HEK293T (cell line): ENCODE measurements at places on chromosomes 6 and 20.

GRCh38 chr6:149941583-149942460 is at the start of gene ULBP2:
TSS of gene ULBP2 (plus strand) at chr6:149942014. CDS start at chr6:149942073, 59 bp downstream.
- DNase-seq: peak; percentile 94

DNA sequence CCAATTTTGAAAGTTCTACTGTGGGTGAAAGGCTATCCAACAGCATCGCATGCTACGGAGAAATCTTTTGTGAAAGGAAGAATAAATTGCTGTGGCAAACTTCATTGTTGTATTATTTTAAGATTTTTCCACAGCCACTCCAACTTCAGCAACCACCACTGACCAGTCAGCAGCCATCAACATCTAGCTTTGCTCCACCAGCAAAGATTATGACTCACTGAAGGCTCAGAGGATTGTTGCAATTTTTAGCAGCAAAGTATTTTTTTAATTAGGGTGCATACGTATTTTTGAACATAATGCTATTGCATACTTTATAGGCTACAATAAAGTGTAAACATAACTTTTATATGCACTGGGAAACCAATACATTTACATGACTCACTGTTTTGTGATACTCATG is 493.5 kb downstream of the TFAP2A start:
- no peak for DNase-seq

DNA sequence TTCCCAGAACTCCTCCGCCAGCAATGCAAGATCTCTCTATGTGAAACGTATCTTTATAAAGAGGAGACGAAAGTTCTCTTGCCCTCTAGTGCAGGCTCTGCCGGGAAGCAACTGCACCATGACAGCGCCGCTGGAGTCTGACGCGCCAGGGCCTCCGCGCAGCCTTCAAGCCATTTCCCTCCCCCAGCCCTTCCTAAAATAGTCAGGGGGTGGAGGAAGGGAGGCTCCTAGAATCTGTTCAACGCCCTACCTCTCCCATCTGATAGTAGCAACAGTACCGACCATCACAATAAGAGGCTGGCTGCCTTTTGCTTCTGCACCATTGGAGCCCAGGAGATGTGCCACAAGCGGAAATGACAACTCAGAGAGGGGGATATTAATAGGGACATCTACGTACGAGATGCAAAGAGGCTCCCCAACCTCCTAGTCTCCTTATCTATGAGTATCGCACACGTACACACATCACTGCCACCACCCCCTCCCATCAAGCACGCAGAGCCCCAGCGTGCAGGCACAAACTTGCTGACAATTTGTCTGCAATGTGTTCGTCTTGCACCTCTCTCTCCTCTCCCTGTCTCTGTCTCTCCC is 1.0 kb downstream of the SYNE1 start:
- DNase-seq: peak; percentile 20

DNA sequence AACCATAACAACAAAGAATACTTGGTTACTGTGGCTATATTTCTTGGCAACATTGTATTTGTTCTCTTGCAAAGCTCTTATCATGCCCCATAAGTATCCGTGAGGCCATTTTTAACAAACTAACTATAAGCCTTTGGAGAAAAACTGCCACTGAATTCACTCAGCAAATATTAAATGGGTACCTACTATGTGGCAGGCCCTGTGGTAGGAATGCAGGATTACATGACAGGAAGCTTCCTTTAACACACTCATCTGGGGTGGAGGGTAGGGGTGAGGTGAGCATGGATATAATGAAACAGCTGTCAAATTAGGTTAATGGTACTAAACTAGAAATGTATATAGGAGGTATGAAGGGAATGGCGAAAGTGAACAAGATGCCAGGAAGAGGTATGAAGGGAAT is 504.8 kb downstream of the MEI4 start:
- DNase-seq: no peak

GRCh38 chr20:52130406-52130805 is 61.2 kb downstream of the ZFP64 start:
- no peak for DNase-seq

DNA sequence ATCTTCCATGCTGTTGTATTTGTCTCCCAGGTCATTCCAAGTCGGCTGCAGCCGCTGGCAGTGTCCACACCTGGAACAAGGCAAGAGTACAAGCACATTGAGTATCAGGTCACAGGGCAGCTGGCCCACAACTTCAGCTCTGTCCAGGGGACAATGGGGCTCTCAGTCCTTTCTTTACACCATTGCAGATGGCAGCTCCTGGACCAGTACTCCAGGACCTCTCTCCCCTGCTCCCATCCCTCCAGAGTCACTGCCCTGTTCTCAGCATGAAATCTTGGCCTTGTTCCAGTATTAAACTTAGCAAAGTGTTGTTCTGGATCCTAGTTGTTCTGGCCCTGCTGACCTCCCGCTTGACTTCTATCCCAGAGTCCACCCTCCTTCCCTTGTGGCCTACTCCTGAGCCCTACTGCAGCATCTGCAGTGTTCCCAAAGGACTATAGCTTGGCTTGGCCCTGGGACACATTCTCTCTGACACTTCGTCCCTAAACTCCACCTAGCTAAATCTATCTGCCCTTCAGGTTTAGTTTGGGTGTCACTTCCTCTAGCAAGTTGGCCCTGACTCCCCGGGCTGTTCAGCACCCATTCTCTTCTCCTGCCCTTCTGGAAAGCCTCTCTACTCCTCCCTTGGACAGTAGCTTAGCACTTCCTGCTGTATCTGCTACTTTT is 5.8 kb downstream of the TXNDC5 start:
- DNase-seq: no peak

DNA sequence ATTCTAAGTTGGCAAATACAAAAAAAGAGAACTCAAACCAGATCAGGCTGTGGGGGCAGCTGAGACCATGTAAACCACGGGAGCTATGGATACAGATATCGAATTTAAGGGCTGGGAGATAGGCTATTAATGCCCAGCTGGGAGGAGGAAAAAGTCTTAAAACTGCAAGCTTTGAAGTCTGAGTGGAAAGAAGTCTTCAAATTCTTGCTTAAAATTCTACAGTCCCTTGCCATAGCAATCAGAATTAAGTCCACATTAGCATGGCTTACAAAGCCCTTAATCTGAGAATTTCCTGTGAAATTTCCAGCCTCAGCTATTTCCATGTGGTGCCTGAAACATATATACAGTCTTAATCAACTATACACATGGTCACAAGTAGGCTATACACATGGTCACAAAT is 465.0 kb upstream of the HSF2 start:
- DNase-seq: no peak

GRCh38 chr6:1226277-1227099 is 85.4 kb upstream of the FOXQ1 start:
- no peak for DNase-seq

GRCh38 chr20:14599613-14600012 is 262.2 kb upstream of the FLRT3 start:
- no peak for DNase-seq

GRCh38 chr6:1884313-1884712 is 274.6 kb downstream of the FOXC1 start:
- DNase-seq: no peak

DNA sequence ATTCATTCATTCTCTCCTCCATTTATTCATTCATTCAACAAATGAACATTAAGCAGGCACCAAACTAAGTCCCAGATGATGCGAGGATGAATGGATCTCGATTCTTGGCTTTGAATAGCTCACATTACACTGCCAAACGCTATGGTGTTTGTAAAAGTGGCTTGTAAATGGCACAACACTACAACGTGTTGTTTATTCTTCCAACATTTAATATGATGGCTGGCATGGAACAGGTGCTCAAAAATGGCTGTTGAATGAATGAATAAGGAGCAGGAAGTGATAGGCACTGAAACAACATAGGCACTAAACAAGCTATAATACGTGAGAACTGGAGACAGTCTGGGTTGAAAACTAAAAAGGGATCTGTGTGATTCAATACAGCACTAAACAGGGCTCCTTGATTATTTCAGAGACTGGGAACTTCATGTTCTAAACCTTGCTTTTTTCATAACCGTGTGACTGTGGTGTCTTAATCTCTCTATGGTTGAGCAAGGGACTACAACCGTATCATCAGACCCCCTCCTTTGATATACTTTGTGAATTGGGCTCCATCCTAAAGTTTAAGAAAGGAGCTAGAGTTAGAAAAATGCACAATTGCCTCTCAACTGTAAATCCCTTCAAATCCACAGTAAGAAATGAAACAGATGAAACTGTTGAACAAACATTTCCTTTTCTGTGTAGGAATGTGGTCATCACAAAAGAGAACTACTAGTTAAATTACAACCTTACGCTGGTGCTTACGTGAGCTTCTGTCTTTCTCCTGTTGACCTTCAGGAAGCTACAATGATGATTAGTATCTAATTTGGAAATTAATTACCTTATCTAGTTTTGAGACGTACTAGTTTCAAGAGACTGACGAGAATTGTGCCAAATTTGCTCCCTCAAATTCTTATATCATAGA is 16.9 kb upstream of the SLC16A10 start:
- DNase-seq: no peak

DNA sequence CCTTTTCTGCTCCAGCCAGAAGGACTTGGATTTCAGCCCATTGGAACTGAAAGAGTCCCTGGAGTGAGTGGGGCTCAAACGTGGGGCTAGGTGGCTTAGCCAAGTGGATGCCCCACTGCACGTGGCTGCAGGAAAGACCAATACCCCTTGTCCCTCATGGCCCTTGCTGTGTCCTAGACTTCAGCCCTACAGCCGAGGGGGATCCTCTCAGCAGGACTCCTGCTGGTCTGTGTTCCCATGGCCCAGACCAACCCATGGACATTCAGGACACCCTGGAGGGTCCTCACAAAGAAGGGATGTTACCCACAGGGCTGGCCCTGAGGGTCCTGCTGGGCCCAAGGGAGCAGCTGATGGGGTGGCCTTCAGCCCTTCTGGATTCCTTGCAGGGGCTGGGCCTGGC is 30.0 kb upstream of the PHACTR3 start:
- DNase-seq: no peak

DNA sequence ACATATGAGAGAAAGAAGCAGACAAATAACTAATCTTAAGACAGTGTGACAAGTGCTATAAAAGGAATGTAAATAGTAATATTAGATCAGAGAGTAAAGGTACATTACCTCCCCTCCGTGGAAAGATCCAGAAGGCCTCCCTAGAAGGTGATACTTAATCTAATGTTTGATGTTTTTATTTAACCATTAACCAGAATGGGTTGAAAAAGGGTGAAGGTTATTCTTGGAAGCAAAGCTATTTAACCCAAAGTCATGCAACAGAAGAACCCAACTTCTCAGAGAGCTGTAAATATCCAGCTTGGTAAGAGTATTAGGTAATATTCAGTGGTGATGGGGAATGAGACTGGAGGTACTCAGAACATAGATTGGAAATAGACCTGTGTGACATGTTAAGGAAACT is 68.0 kb upstream of the HIVEP1 start:
- DNase-seq: no peak

GRCh38 chr20:4820806-4821518 is 99.3 kb downstream of the PRND start:
- no peak for DNase-seq

GRCh38 chr20:38198238-38198861 is 33.3 kb upstream of the TGM2 start:
- DNase-seq: no peak

GRCh38 chr6:52635049-52635577 is 35.8 kb upstream of the TMEM14A start:
- DNase-seq: no peak

- DNase-seq: no peak
Measured at GRCh38 chr6:90399970-90400369, 103.3 kb upstream of the BACH2 start.

DNA sequence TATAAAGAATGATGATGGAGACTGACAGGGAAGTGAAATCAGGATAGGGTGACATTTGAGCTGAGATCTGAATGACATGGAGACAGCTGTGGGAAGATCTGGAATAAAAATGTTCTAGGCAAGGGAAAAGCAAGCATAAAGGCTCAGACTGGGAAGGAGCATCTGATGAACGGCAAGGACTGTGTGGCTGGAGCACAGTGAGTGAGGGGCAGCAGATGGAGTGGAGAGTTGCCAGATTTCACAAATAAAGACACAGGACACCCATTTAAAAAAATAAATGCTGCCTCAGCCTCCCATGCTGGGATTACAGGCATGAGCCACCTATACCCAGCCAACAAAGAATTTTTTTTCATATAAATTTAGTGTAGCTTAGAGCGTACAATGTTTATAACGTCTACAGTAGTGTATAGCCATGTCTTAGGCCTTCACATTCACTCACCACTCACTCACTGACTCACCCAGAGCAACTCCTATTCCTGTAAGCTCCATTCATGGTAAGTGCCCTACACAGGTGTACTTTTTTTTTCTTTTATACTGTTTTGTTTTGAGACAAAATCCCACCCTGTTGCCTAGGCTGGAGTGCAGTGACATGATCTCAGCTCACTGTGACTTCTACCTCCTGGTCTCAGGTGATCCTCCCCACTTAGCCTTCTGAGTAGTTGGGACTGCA is 2.4 kb upstream of the ZBTB24 start:
- no peak for DNase-seq

GRCh38 chr6:121187200-121187832 is 147.0 kb downstream of the TBC1D32 start:
- DNase-seq: no peak

DNA sequence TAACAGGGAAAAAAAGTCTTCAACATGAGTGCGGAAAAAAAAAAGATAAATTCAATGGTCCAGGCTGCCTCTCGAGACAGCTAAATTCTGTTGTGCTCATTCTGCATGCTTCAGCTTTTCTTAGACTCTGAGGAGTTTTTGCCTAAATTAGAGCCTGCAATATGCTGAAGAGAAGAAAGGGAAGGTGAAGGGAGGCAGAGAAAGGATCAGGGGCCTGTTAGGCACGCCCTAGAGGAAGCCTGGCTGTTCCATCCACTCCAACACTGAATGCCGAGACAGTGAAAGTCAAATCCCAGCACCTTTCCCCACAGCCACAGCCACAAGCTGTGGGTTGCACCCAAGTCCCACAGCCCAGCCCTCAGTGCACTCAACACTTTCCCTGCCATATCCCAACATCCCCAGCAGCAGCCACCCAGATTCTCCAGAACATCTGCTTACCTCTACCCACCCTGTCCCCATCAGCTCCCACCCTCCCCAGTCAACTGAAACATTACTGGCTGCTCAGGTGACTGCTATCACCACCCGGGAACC is 37.3 kb downstream of the PREX1 start:
- DNase-seq: no peak

GRCh38 chr6:144576871-144577270 is 291.7 kb downstream of the UTRN start:
- no peak for DNase-seq

GRCh38 chr6:144215402-144215931 is 65.2 kb downstream of the STX11 start:
- peak; percentile 32 for DNase-seq
